Brain pericyte (primary cell): ENCODE measurements at places on chromosomes 12 and 14.

GRCh38 chr14:37595809-37596621, 586 bp downstream of the TTC6 start:
- no peak for DNase-seq

- DNase-seq, result no peak
Measured at GRCh38 chr14:102201776-102202175, 62.1 kb downstream of the WDR20 start.

DNA sequence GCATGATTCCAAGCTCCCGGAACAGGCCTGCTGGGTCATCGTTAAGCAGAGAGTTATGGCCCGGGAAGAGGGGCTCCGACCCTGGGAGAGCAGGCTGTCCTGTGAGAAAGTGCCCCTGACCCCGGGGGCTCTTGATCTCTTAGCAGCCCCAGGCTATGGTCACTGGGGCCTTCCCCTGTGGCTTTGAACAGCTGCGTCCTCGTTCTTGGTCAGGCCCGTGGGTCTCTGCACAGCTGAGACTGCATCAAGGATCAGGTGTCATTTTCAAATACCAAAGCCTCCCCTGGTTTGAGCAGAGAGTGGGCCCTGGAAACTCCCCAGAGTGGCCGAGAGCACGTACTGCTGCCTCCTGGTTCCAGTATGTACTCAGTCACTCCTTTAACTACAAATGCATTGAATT, 114.8 kb downstream of the ESRRB start:
- DNase-seq, result no peak

- no peak for DNase-seq
Measured at GRCh38 chr14:72457641-72458040, 436.3 kb downstream of the DPF3 start.

DNA sequence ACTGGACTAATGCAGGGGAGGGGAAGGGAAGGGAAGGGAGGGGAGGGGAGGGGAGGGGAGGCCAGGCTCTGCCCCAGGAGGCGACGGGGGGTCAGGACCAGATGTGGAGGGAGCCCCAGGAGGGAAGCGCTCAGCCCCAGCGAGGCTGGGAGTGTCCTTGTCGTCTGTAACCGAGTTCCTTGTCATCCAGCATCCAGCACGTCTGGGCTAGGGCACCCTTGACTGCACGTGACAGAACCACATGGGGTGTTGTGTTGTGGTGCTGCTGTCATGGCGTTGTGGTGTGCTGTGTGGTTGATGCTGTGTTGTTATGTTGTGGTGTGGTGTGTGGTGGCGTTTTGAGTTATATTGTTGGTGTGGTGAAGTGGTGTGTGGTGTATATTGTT, 28.4 kb upstream of the SFSWAP start:
- DNase-seq, result no peak

DNA sequence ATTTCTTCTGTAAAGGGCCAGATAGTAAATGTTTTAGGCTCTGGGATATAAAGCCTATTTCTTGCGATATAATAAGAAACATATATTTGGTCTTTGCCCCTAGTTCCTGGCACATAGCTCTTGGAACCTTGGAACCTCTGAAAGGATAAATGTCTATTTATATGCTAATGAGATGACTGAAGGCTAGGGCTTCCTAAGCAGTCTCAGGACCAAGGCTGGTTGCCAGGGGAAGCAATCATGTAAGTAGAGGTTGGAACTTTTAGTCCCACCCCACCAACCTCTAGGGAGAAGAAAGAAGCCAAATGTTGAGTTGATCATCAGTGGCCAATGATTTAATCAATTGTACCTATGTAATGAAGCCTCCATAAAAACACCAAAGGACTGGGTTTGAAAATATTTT, 26.6 kb upstream of the NFYB start:
- DNase-seq, result no peak

DNA sequence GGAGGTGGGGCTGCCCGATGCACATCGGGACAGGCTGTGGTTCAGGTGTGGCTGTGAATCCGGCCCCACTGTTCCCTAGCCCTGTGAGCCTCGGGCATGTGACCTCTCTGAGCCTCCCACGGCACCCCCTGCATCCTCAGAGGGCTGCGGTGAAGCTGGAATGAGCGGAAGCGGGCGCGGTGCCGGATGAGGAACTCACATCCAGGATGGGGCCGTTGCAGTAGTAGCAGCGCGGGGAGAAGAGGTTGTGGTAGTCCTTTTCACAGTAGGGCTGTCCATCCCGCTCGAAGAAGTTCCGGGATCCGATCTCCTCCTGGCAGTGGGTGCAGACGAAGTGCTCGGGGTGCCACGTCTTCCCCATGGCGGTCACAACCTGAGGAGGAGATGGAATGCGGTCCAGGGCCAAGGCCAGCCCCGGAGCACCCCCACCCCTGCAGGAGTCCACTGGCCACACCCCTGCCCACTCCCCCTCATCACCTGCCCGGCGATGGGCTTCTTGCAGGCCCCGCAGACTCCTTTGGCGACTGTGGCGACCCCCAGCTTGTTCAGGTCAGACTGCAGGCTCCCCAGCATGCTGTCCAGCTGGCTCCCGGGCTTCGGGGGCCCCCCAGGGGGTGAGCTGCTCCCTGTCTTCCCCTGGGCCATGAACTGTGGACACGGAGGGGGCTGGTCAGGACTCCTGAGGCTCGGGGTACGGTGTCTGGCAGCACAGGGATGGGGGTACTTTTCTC, 13.9 kb upstream of the RPLP0 start:
- no peak for DNase-seq

GRCh38 chr12:63917477-63917862, 73.0 kb downstream of the SRGAP1 start:
- no peak for DNase-seq

GRCh38 chr12:108468196-108468968, 46.7 kb upstream of the FICD start:
- DNase-seq, result no peak

- DNase-seq, result peak; percentile 65
Measured at GRCh38 chr14:74596741-74597450, 15.1 kb downstream of the LTBP2 start.

DNA sequence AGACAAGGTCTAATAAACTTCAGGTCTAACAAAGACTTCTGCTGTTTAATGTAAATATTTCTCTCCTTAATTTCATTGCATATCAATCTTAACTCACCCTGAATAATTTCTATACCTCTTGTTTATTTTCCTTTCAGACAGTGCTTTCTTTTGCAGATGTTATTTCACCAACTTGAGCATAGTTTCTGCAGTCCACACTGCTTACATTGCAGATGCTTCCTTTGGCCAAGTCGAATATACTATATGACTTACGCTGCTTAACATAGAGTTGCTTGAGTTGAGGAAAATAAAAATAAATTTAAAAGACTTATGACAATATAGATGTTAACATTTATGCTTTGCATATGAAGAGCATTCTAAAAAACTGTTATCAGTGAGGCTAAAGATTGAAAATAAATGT, 217.7 kb downstream of the PTPRO start:
- no peak for DNase-seq

DNA sequence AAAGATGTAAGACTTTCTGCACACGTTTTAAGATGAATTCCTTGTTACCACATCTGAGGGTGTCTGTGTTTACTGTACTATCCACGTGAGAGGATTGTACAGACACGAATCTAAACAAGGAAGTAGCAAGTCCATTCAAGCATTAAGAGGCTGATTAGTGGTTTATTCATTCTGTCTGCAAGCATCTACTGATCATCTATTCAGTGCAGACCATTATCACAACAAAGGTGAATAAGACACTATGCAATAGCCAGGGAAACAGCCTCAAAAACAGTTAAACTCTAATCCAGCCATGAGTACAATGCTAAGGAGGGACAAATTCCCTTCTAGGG, 111.6 kb upstream of the PZP start:
- DNase-seq, result no peak

DNA sequence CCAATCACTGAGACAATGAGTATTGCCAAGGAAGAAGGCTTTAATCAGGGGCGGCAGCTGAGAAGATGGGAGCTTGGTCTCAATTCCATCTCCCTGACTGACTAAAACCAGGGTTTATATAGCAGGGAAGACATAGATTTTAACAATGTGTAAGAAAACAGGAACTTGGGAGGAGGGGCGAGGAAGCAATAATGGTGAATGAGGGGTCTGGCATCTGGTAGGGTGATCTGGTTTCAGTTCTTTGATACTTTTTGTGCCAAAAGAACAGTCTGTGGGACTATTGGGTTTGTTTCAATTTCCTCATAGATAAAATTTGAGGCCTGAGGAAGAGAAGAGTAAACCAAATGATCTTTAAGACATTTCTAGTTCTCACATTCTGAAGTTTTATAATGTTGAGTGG, 49.2 kb downstream of the FUT8 start:
- no peak for DNase-seq
